Stimulated activated CD4-positive, alpha-beta T cell treated with anti-CD3 and anti-CD28 coated beads, Interleukin-1b, Interleukin-23, amount 100 ng/mL, for 4 hours (primary cell): ENCODE measurements at places on chromosomes 5 and 9.

DNA sequence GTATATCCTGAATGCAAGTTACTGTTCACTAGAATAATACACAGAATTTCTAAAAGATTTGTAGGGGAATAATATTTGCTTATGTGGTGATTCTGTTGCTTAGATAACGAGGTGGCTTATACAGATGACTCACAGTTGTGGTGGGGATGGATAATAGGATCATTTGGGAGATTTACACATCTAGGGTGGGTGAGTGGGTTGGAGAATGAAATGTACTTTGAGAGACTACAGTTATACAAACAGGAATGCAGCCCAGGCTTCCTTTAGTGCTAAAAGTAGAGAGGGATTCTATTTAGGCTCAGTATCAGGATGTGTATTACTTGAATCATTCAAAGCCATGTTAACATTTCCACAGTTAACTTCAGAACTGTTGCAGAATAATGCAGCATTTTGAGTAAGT lies 1.8 kb downstream of the CTXN3 start:
- no peak for DNase-seq

- no peak for DNase-seq
These were observed 41.2 kb downstream of the GPR21 start for GRCh38 chr9:123074628-123075027.

DNA sequence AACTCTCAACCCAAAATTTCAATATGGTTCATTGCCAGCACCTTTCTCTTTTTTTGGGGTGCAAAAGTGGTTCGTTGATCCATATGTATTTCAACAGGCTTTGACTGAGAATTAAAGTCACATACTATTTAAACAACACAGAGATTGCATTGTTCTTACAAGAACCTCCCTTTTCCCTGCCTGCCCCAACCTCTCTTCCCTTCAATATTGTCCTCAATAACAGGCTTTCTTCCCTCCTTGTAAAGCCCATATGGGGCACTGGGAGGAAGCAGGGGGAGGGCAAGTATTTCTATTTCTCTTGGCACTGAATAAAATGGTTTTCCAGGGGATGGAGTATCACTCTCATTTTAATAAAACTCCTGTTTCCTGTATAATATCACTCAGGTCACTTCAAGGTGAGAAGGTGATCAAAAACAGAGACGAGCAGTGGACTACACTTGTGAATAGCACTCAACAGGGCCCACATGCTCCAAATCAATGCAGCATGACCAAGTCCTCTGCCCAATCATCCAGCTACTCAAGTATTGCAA lies 65.1 kb downstream of the EFNA5 start:
- no peak for DNase-seq

DNA sequence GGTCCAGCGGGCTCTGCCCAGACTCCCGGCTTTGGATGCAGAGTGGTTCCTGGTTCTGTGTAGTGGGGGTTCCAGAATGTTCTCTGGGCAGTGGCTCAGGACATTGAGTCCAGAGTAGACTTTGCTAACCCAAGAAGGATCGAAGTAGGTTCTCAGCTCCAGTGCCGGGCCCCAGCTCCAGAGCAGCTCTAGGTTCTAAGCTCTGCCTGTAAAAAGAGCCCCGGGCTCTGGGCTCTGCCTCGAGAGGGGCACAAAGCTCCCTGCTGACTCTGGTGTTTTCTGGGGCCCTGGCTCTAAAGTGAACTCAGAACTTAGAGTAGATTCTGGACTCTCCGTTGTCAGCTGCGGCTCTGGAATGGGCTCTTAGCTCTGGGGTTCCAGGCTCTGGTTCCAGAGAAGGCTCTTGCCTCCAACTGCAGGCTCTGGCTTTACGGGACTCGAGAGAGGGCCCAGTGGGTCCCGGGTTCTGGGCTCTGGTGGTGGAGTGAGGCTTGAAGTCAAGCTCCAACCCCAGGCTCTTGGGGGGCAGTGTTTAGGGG lies 414 bp downstream of the WDR38 start:
- DNase-seq, result no peak

DNA sequence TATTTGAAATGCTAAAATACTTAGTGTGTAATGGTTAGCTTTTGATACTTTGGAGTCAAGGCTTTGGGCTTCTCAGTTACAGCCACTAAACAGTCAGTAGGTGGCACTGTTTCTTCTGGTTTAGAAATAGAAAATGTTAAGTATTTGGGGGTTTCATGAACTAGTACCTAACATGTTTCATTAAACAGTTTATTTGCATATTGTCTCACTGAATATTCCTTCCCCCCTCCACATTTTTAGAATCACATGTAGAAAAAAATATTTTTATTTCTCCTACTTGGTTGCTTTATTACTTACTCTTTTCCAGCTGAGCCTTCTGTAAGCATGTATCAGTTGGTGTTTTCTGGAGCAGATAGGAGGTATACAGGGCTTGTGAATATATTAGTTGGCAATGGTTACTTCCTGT lies 48.0 kb downstream of the IPO11 start:
- DNase-seq, result no peak
